ENCODE measurements at places on chromosomes 11 and 22.

DNA sequence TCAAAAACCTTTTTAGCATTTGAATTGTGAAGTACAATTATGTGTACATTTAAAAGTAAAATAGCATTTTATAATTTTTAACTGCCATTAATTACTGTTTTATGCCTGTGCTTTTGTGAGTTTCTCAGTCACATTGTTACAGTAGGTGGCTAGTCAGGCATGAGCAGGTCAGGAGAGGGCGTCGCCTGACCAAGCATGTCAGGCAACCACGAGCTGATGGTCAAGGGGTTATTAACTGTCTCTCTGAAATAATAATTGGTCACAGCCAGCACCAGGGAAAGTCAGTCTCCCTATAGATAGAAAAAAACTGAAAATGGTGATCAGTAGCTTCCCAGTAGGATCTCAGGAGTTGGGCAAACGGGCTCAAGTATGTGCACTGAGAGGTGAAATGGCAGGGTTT, 19.4 kb upstream of the CCDC81 start:
- no peak for DNase-seq

DNA sequence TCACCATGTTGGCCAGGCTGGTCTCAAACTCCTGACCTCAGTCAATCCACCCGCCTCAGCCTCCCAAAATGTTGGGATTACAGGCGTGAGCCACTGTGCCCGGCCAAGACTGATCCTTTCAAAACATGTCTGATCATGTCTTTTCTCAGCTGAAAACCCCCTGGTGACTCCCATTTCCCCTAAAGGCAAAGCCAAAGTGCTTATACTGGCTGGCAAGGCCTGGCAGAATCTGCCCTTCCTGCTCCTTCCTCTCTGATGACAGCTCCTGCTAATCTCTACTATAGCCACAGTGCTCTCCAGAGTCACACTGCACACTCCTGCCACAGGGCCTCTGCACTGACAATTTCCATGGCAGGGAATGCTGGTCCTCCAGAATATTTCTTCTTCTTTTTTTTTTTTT, 2.6 kb upstream of the MCHR1 start:
- no peak for DNase-seq

DNA sequence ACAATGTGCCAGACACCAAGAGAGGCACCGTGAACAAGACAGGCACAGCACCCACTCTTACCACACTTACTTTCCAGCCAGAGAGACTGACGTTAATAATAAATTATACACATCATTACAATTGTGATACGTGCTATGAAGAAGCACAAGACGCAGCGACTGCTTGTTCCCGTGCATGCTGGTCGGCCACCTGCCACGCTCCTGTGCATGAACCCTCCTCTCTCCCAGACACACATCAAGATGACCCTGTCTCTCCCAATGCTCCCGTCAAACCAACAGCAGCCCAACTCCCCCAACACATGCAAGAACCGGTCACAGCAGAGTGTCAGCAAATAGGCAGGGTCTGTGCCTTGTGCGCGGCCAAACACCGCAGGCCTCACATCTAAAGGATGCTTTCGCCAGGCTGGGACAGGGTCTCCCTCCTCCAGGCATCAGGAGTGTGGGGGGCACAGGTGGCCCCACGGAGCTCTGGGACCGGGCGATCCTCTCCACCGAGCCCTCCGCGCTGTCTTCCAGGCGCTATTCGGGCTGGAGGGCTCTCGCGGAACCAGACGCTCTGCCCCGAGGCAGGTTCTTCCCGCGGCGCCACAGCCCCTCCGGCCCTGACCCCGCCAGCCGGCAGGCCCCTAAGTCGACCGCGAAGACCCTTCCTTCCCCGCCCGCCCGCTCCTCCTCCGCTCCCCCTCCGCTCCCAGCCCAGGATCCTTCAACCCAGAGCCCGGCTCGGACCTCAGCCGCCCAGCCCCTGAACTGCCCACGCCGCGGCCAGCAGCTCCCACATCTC, 533 bp downstream of the SERGEF start:
- no peak for DNase-seq

DNA sequence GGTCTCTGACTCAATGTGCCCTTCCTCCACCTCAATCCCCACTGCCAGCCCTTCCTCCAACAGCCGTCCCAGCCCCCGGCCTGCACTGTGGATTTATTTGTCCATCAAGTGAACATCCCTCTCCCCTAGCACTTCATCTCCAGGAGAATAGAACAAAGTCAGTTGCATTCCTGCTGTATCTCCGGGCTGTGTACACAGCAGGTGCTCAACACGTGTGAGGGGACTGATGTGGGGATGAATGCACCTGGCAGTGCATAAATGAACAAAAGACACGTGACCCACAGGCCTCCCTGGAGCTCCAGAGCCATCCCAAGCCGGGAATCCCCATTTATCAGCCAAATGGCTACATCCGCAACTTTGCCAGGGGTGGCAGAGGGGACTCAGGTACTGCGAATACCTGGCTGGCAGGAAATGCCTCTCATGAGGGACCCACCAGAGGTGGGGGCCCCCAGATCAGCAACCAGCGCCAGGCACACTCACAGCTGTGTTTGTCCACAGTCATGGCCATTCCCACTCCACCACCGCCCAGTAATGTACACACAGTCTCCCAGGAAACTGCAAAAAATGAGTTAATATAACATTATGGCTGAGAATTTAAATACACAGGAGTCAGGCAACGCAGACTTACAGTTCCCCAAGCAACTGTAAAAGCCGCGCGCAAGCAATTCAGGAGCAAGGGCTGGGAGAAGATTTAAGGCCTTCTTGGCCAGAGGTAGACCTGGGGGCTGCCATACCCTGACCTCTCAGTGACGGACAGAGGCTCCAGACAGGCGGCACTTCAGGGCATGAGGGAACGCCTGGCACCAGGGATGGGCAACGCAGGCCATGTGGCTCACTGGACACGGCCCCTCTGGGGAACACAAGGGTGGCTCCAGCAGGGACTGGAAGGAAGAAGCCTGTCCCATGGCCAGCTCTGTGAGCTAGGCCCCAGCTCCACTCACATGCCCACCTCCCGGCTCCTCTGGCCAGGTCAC, 50.3 kb upstream of the TCF20 start:
- no peak for DNase-seq

DNA sequence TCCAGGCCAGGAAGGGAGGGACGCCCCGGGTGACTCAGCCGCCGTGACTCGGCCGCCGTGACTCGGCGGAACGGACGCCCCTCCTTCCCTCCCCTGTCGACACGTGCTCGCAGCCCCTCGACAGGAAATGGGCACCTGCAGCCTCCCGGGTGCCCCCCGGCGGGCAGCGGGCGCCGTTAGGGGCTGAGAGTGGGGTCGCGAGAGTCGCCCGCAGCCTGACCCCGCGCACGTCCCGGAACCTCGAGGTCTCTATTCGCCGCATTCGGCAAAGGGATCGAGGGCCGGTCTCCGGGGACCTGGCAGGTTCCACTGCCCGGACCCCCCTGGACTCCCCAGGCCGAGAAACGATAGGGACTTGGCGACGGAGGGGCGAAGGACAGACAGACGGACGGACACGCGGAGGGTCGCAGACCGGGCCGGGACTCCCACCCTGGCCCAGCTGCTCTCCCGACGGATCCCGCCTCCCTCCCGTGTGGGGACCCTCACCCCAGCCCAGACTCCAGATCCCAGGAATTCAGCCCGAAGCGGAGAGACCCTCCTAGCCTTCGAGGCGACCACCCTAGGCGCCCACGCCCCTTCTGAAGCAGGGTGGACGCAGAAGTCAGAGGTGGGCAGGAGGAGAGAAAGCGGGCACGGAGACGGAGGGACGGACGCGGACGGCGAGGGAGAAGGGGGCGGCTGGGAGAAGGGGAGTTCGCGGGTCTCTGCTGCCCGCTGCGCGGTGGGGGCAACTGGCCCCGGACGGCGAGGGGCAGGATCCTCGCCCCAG, 648 bp downstream of the FOSL1 start:
- DNase-seq: peak; percentile 80

DNA sequence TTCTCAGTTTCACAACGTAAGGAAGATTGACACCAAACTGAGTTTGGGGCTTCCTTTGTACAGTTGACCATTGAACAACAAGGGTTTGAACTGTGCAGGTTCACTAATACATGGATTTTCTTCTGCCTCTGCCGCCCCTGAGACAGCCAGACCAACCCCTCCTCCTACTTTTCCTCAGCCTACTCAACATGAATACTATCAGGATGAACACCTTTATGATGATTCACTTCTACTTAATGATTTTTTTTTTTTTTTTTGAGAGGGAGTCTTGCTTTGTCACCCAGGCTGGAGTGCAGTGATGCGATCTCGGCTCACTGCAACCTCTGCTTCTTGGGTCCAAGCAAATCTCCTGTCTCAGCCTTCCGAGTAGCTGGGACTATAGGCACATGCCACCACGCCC, 14.6 kb downstream of the RBM4 start:
- DNase-seq: no peak

- no peak for DNase-seq
Observed at GRCh38 chr11:45212566-45213315, 66.3 kb downstream of the PRDM11 start.

DNA sequence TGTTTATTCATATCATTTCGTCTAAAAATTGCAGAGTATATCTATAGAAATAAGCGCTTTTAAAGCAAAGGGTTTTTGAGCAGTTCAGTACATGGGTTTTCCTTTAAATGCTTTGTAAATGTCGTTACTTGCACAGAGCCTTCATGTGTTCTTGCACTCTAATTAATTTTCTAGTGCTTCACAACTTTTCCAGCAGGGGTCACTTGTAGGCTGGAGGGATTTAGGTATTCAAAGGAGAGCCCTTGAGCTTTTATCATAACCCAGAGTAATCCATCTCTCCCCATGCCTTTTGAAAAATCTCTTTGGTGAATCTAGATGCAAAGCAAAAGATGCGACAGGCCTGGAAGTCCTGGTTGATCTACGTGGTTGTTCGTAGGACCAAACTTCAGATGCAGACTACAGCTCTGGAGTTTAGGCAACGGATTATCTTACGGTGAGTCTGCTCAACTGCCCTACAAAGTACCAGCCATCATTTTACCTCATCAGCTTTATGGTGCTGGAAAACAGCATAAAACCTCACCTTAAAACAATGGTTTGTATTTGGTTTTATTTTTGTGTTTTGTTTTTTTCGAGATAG, 60.4 kb downstream of the SFI1 start:
- peak; percentile 42 for DNase-seq

DNA sequence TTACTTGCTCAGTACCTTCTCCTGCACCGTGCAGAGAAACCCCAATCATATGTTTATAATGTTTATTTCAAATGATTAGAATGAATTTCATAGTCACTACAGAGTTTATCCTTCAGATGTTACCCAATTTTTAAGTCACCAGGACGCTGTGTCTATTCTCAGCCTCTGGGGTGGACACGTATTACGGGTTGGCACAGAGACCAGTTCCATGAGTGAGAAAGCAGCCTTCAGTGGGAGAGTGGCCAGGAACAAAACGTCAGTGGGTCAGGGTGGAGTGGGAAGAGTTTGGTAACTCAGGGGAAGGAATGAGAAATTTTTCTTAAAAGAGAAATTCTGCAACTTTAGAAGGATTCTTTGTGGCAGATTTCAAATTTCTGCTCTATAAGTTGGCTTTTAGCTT, 77.1 kb upstream of the MTMR2 start:
- no peak for DNase-seq

- DNase-seq: no peak
Observed at GRCh38 chr22:26898946-26899605, 241.7 kb downstream of the MIAT start.

DNA sequence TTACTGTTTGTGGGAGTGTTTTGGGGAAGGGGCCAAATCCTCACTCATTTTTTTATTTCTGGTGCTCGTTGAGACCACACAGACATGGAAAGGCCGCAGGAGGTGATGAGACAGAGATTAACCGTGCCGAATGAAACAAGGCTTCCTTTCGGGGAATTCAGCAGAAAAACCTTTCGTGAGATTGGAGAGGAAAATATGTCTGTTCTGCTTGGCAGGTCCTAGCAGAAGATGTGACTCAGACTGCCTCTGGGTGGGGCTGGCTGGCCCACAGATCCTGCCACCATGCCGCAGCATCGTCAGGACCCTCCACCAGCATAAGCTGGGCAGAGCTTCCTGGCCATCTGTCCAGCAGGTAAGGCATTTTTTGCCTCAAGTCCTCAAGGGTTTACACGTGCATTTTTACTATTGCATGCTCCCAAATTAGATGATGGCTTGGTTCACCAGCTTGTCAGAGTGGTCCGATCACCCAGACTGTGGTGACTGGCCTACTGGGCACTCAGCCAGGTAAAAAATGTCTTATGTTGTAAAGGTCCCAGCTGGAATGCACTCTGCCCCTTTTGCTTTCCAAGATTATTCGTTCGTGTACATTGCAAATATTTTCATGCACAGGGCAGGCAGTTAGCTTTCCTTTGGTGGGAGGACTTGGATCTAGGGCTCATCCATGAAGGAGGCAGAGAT, 1.5 kb downstream of the DDB2 start:
- peak; percentile 48 for DNase-seq

DNA sequence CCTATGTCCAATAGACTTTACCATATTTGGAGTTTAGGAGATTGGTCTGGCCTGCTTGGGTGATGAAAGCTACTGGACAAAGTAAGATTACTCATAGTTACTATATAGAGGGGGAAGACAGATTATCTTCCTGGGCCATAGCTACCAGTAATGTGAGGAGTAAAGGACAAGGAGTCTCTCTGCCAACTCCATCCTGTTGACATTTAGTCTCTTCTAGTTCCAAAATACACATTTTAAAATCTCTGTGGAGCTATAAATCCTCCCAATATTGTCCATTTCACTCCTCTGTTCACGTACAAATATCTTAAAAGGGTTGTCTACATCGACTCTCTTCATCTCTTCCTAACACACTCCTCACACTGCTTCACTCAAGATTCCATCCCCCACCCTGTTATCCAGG, 1.1 kb upstream of the OR51D1 start:
- DNase-seq: no peak

DNA sequence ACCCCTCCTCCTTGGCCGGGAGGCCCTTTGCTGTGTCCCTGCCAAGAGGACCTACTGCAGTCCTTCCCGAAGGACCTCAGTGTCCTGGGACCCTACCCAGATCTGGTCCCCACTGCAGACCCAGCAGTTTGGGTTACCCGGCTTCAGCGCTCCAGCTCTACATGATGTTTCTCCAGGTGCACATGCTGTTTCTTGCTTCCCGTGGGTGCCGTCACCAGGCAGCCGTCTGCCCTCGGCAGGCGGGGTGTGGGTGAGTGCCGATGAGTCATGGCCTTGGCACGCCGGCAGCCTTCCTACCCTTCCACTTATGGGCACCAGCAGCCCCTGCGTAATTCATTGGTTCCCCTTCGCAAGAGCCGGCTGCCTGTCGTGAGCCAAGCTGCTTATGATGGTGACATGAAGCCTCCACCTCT, 101.8 kb downstream of the BCR start:
- DNase-seq: peak; percentile 39

- no peak for DNase-seq
Observed at GRCh38 chr22:47388331-47388730, 625.9 kb downstream of the TBC1D22A start.
